ENCODE measurements at places on chromosomes 16 and 17.

- no peak for DNase-seq
Observed at GRCh38 chr16:18950469-18951185, 24.4 kb upstream of the SMG1 start.

GRCh38 chr17:11205659-11206058 lies 35.4 kb upstream of the SHISA6 start:
- no peak for DNase-seq

- peak; percentile 80 for DNase-seq
Observed at GRCh38 chr16:85536073-85536410, 77.1 kb upstream of the GSE1 start.

GRCh38 chr17:43906951-43907424 lies 348 bp downstream of the MPP2 start:
- DNase-seq = no peak

DNA sequence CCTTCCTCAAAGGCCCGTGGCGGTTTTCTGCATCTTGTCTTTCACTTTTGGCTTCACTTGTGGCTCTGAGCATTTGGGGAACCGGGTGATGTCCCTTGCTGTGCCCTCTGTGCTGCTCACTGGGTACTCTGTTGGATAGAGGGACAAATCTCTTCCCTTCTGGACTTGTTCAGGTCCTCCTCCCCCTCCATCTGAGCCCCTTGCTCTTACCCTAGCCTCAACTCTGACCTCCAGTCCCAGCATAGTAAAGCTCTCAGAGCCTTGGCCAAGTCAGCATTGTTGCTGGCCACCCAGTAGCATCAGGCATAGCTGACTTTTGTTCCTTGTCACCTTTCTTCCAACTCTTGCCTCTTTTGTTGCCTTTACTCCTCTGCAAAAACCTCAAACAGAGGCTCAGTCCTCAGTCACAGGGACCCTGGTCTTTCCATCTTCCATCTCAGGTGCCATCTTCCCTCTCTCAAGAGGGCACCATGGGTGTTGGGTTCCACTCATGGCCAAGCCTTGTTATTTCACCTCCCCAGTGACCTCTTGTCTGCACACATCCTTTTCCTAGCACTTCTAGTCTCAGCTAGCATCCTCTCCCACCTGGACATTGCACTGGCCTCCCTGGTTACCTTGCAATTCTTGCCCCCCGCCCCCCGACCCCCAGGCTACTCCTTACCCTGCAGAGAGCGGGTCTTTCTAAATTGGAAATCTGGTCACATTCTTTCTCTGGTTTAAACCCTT lies 393 bp upstream of the PSMB10 start:
- DNase-seq = no peak

GRCh38 chr17:69916761-69917160 lies 158.3 kb upstream of the KCNJ16 start:
- DNase-seq = no peak

DNA sequence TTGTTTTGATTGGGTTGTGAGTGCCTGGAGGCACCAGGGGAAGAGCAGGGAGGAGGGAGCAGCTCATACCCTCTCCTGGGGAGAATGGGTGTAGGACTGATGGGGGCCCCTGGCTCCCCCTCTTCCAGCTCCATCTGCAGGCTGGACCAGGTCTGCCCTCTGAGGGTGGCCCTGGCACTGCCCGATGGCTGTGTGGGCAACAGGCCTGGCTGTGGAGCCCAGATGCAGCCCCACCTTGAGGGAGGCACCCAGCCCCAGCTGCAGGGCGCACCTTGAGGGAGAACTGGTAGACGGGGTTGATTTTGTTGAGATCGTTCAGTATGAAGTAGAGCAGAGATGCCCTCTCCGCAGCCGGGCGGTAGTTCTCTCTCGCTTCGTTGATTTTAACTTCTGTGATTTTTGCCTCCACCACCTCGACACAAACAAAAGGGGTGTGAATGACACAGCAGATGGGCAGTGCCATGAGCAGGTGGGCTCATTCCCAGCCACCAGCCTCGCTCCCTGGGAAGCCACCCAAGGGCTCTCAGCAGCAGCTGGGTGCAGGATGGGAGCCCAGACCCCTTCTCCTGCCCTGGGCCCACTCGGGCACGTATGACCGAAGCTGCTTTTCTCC lies 71.6 kb downstream of the PGS1 start:
- DNase-seq = peak; percentile 40

GRCh38 chr17:41689497-41690299 lies 1.0 kb downstream of the EIF1 start:
- no peak for DNase-seq

DNA sequence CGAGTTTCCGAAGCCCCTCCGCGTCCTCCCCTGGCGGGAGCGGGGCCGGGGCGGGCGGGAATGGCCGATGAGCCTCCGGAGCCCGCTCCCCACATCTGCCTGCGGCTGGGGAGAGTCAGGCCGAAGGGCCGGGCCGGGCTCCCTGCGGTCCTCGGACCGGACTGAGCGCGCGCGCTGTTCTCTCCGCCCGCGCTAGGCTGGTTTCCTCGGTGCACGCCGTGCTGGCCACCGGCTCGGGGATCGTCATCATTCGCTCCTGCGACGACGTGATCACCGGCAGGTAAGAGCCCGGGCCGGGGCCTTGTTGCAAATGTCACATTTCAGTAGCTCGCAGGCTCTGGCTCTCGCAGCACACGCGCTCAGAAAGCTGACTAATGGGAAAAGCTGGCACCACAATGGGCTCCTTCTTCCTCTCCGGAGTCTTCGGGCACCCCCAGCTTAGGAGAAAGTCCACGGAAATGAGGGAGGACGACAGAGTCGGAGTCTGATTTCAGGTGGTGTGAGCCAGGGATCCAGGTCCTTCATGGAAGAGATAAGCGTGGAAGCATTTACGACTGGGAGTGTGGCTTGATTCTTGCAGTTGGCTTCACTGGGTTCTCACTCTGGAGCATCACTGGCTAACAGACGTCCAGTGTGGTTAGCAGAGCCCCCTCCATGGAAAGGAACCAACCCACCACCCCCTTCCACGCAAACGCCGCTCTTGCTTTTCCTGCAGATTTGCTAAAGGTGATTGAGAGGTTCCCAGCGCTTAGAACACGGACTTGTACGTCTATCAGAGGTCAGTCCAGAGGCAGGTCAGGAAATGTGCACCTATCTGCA lies 715 bp downstream of the TLCD3A start:
- peak; percentile 39 for DNase-seq

All from heart left ventricle (tissue), 16 donors.